ENCODE measurements at places on chromosomes 3 and 15.
A peak's percentile ranks its signal among the peaks of the same experiment; 100 is the strongest.

- DNase-seq: no peak
Measured at GRCh38 chr3:116339441-116340028, 105.8 kb downstream of the LSAMP start.

DNA sequence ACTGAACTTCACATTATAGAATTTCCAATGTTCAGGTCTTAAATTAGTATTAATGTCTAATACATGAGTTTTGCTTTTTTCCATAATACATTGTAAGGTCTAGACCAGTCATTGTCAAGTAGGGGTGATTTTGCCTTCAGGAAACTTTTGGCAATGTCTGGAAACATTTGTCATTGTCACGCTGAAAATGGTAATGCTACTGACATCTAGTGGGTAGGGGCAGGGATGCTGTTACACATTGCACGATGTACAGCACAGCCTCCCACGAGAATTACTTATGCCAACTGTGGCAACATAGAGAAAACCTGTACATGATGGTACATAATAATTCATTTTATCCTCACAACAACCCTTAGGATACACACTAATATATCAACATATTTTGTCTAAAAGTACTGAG, 384.1 kb downstream of the CADM2 start:
- no peak for DNase-seq

DNA sequence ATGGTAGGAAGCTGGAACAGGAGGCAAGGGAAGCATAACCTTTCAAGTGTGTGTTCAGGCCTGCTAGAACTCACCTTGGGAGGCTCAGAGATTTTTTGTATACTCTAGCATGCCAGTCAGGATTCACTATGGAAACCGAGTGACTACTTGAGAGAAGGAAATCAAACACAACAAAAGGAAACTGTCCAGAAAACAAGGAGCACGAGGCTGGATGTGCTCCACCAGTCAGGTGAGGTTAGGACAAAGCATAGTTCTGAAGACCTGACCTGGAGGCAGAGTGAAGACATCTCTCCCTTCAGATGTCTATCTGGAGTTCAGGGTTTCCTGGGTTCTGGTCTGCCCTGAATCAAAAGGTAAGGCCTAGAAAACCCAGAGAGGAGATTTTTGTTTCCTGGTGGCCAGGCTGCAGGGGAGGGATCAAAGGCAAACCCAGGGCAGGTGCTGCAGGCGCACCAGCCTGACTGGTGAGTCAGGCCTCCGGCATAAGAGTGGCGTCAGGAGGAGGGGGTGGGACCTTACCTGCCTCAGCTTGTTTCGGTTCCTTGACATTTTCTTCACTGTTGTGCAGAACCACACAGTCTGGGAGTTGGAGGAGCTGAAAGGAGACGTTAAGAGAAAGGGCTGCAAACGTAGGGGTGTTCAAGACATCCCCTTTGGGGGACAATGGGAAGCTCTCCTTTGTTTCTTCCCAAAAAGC, 52.2 kb upstream of the OSBPL11 start:
- no peak for DNase-seq

GRCh38 chr15:98727115-98728040, 79.0 kb downstream of the IGF1R start:
- DNase-seq: no peak

DNA sequence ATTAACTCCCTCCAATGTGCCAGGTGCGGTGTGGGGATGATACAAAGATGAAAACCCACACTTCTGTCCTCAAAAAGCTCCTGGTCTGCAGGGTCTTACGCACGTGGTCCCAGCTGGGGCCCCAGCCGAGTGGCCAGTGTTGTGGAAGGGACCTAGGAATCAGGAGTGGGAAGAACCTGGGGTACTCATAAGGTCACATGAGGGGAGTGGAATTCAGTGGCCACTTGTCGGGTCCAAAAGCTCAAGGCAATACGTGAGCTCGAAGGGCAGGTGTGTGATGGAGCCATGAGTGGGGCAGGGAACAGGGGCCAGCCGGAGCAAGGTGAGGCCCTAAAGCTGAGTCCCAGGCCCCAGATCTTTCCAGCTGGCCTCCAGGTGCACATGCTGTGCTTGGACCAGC, 260.0 kb upstream of the LYSMD4 start:
- no peak for DNase-seq

DNA sequence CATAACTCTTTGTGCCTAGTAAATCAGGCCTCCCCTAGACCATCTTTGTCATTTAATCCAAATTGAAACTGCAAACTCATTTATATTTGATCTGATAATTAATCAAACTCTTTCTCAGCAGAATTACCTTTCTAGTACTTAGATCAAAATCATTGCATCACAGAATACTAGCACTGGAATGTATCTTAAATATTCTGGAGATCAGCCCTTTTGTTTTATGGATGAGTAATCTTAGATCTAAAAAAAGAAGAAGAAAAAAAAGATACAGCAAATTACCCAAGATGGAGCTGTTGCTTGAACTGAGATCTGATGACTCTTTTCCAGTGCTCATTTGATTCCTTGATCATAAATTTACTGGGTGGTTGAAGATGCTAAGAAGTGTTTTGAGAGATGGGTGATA, 47.9 kb downstream of the NAALADL2 start:
- no peak for DNase-seq

DNA sequence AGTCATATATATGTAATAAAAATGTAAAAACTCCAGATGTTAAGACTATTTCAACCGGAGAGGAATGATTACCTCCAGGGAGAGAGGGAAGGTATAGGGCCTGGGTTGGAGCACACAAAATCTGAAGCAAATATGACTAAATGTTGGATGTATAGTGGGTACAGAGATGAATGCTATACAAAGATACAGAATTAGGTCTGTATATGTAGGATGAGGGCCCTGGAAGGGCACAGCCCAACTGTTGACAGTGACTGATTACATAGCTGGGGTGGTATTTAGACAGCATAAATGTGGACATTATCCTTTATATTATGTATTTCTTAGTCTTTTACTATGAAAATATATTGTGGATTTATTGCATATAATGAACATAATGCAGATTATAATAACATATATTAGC, 94.4 kb upstream of the SPATA12 start:
- DNase-seq: no peak

GRCh38 chr3:190003681-190004123, 117.0 kb downstream of the P3H2 start:
- no peak for DNase-seq

GRCh38 chr3:155110996-155111901, 31.1 kb downstream of the MME start:
- DNase-seq: no peak

- DNase-seq: no peak
Measured at GRCh38 chr3:7573330-7573729, 712.4 kb downstream of the GRM7 start.

DNA sequence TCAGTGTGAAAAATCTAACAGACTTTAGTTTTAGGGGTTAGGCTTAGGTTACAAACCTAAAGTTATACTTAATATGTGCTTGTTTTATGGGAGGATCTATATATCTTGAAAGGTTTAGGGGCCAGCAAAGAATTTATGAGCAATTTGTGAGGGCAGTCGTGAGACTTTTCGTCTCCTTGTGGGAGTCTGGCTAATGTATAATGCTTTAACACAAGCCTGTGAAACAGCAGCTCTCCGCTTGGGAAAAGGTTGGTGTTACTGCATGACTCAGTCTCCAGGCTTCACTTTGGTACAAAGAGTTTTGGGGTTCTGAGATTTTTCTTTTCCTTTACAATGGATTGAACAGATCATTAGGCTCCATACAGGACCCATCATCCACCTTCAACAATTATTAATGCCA, 79.0 kb upstream of the MFGE8 start:
- DNase-seq: no peak

DNA sequence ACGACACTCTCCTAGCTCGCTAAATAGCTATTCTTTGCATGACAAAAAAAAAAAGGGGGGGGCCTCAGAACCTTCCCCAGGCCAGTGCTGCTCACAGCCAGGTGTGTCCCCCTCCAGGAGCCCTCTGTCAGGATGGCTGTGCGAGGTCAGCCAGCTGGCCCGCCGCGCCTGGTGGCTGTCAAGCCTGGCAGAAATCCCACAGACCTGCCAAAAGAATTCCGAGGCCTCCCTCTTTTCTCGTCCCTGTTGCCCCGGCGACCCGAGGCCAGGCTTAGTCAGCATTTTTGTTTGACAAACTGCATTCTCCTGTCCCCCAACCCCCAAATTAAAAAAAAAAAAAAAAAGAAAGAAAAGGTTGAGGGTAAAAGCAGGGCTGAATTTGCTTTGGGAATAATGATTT, 61.9 kb downstream of the TM4SF4 start:
- DNase-seq: no peak

GRCh38 chr15:35827141-35827540, 281.2 kb upstream of the DPH6 start:
- no peak for DNase-seq

DNA sequence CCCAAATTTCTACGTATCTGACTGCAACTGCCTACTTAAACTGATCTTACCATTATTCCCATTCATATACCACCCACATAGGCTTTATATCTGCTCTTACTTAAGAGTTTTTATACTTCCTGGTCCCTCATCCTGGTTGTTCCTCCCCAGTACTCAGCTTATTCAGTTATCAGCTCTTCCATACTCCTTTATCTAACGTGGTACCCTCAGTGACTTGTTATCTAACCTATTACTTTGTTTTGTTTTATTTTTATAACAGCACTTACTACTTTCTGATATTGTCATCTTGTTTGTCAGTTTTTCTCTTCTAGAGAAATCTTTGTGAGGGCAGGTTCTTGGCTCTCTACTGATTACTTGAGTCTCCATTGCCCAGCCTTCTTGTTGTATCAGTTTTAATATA, 100.6 kb downstream of the ZNF609 start:
- no peak for DNase-seq

DNA sequence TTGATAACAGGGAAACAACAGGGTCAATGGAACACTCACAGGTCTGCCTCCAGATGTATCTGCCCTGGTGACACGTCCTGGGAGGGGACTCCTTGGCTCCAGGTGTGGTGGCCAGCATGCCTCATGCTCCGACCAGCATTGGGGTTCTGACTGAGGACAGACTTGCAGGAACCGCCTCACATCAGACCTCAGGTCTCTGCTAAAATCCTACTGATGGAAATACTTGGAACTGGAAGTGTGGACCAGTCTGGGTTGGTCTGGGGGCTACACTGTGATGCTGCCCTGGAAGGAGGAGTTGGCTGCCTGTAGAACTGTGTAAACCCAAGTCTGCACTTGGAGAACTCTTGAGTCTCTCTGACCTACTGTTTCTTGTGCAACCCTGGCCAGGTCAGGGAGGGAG, 17.1 kb upstream of the KY start:
- DNase-seq: no peak

DNA sequence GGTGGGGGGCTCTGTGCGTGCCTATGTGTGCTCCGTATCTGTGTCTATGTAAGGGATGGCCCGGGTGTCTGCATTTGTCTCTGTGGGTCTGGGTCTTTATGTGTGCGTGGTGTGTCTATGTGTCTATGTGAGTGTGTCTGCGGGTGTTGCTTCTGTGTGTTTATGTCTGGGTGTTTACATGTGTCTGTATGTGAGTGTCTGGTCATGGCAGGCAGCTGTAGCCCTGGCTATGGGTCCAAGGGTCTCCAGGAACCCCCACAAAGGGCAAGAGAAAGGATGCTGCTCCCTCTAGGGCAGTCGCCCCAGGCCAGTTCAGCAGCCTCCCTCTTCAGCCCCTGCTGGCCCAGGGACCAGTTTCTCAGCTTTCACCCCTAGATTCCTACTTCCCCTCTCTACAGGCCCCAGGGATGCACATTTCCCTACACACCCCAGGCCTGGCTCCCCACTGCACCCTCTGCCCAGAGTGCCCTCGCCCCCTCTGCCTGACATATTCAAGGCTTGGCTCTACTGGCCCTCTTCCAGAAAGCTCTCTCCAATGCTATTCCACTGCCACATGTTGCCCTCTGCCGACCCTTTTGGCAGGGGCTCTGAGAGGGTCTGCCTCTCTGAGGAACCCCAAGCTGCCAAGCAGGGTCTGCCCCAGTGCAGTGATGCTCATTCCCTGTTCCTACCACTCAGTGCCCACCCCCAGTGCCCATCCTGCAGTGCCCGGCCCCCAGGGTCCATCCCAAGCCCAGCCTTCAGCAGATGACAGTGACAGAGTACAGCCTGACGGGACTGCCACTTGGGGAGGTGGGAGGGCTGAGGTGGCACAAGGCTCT, 1.0 kb upstream of the MYL3 start:
- DNase-seq: no peak

DNA sequence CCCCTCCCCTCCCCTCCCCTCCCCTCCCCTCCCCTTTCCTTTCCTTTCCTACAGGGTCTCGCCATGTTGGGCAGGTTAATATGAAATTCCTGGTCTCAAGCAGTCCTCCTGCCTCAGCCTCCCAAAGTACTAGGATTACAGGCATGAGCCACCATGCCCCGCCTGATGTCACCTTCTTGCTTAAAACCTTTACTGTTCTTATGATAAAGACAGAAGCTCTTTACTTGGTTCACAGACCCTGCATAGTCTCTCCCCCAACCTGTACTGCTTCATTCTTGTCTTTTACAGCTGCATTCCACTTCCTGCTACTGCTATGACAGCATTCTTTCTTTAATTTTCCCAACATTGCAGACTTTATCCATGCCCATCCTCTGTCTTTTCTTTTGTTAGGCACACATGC, 20.8 kb downstream of the MED12L start:
- no peak for DNase-seq

- peak; percentile 1 for DNase-seq
Measured at GRCh38 chr15:94478763-94479162, 247.4 kb downstream of the MCTP2 start.

DNA sequence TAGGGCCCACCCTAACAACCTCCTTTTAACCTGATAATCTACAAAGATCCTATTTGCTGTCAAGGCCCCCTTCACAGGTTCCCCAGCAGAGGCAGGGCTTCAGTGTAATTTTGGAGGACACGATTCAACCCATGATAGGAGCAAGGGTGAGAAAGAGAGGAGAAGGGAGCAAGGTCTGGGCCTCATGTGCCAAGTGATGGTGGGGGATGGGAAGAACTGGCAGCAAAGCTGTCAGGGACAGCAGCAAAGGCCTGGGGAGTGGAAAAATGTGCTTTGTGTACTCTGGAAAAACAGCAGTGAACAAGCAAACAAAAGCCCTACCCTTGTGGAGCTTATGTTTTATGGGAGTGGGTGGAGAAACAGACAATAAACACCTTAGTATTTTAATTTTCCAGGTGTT, 2.7 kb upstream of the GALNT15 start:
- no peak for DNase-seq

- no peak for DNase-seq
Measured at GRCh38 chr3:71197841-71198565, 385.5 kb downstream of the FOXP1 start.

DNA sequence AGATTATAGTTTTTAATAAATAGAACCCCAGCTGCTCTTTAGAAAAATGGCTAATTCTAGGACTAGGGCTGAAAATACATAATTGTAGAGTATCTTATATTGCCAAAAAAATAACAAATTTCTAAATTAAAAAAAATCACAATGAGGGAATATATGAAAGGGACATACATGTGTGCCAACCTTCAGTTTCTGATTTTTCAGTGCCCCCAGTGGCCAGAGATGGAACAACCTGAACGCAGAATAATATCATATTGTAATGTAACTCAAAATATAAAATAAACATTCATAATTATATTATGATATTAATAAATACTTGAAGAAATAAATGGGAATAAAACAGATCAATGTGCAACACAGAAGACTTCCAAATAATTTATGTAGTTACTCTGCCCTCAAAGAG, 460.5 kb downstream of the ZNF385D start:
- no peak for DNase-seq
